Activated T-helper 9 cell treated with anti-CD3 and anti-CD28 coated beads, Interleukin-2, amount 50 U/mL, for 16 hours (primary cell): ENCODE measurements at places on chromosomes 12 and 14.

DNA sequence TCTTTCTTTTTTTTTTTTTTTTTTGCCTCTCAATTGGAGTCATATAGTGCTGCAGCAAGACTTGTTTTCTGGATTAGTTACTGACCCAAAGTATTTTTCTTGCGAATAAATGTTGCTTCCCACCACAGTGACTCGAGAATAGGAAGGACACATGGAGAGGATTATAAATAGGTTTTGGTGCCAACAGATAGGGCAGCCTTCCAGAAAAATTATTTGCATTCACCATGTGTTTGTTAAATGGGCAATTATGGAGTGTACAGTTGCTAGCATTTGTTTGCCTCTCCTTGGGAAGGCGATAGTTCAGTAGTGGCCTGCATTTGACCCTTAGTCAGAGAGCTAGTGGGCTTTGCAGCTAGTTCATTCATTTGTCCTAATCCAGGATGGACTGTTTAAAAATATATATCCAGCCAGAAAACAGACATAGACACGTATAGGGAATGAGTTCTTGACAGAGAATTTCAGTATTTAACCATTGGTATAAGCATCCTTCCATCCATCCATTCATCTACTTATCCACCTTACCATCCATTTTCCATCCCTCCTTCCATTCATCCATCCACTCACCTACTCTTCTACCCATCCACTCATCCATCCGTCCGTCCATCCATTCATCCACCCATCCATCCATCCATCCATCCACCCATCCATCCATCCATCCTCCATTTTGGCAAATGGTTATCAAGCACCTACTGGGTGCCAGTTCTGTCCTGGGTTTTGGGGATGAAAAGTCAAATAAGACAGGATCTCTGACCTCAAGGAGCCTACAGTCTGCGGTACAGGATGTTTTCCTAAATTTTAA lies 67.5 kb downstream of the CHST11 start:
- DNase-seq, result no peak

DNA sequence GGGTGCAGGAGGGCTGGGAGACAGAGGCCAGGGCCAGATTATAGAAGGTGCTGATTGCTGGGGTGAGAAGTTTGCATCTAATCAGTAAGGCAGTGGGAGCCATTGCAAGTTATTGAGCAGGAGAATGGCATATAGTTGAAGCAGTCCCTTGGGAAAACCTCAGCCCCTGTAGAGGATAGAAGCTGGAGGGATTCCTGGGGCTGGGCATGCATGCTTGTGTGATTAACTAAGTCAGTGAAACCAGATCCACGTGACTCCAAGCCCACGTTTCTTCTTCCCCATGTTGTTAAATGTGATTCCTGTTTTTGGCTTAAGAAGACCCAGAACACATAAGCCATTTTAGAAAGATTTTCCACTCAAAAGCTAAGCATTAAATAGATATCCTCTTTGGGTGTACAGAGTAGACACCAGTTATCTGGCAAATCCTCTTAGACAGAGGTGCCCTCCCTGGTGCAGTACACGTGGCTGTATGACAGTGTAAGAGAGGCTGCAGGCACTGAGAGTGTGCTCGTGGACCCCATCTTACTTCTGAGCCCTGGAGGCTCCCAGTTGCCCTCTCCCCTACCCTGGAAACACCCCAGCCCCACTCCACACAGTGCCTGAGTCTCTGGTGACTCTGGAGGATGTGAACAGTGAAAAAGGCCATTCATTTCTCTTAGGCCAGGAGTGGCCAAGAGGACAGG lies 3.2 kb downstream of the C14orf132 start:
- DNase-seq, result no peak

GRCh38 chr12:50537538-50537919 lies 32.7 kb downstream of the DIP2B start:
- no peak for DNase-seq

DNA sequence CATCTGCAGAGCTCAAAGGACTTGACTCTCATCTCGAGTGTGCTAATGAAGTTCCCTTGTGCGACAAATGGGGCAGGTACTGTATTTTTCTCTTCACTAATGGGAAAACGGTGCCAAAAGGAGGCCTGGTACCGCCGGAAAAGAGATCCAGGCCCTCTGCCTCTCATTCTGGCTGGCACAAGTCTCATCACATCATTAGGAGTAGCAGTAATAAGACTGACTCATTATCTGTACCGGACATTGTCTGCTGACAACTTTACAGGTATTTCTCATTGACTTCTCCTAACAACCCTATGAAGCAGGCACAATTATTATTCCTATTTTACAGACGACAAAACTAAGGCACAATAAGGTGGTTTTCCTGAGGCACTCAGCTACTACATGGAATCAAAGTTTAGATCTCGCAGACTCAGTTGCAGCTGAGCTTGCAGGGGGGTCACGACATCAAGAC lies 668 bp downstream of the APPL2 start:
- DNase-seq, result no peak

- no peak for DNase-seq
Measured at GRCh38 chr12:131137836-131138637, 184.3 kb downstream of the ADGRD1 start.

DNA sequence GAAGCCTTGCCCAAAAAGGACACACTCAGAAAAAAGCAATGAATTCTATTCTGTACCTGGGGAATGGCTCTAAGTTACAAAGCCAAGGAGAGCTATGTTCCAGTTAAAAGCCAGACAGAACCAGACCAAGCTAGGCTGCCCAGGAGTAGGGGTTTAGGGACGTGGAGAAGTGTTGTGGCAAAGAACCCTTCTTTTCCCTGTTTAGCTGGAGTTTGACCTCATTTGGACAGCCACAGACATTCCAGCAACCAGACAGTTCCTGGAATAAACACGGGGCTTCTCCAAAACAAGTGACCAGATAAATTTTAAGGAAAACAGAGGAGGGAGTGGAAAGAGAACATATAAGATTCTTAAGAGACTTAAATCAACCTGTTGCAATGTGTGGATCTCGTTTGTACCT lies 62.3 kb downstream of the GCH1 start:
- no peak for DNase-seq

- DNase-seq, result no peak
Measured at GRCh38 chr12:105015543-105015942, 29.4 kb downstream of the NOPCHAP1 start.

GRCh38 chr12:47722941-47723631 lies 2.2 kb downstream of the ENDOU start:
- no peak for DNase-seq

- DNase-seq, result no peak
Measured at GRCh38 chr12:65834146-65834935, 10.1 kb downstream of the HMGA2 start.

GRCh38 chr14:85479771-85480170 lies 50.2 kb upstream of the FLRT2 start:
- no peak for DNase-seq

GRCh38 chr12:127270193-127270592 lies 996.8 kb upstream of the TMEM132C start:
- no peak for DNase-seq

DNA sequence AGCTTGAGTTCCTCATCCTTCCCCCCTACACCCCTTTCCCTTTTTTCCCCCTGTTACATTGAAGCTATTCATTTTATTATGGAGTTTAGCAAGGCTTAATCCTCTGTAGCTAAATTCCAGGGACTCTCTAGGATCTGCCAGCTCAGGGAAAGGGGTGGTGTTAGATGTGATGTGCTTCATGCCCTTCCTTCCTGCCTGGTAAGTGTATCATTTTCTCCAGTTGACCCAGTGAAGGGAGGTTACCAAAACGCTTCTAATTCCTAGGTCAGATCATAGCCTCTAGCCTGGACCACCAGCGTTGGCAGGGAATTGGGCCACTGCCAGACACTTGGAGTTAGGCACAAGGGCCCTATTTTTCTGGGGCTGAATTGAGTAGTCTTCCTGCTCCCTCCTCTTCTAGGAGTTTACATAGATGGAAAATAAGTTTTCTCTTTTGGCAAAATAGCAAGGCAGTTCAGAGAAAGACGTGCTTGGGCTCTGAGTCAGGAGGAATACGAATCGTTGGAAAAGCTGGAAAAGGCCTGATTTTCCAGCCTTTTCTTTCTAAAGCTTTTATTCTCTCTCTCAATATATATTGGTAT lies 88.3 kb downstream of the NPAS3 start:
- no peak for DNase-seq
